ENCODE measurements at places on chromosomes 5 and 9.

GRCh38 chr9:99112750-99113413, 8.0 kb downstream of the TGFBR1 start:
- DNase-seq: no peak

DNA sequence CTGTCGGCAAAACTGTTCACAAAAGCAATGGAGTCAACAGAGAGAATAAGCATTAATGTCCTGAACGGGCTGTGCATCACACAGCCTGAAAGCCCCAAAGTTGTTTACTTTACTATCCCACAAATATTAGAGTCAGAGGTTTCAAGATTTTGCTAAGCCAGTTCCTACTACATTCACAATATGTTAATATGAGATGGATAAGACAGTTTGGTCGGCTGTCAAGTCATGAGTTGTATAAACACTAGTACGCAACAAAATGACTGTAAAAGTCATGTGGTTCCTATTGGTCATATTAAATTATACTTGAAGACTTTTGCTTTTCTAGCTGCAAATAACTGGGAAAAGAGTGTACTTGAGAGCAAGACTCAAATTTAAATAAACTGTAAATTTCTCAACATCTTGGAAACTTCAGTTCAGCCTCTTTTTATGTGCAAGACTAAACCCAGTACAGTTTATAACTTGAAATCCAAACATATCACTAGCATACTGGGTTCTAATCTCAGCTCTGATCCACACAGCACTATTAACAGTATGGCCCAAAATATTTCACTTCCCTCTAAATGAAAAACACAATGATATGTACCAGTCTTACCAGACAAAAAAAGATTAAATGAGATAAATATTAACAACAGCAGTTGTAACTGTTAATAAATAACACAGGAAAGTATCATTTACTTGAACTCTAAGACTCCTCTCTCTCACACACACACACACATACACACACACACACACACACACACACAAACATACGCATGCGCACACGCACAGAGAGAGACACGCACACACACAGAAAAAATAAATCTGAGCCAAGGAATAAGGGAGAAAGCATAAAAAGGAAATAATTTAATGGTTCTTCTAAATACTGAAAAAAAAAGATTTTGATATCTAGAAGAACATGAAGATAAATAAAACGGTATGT, 33.1 kb downstream of the FANCC start:
- no peak for DNase-seq

- DNase-seq: no peak
These were observed 21.3 kb upstream of the PTPN3 start for GRCh38 chr9:109519366-109519765.

DNA sequence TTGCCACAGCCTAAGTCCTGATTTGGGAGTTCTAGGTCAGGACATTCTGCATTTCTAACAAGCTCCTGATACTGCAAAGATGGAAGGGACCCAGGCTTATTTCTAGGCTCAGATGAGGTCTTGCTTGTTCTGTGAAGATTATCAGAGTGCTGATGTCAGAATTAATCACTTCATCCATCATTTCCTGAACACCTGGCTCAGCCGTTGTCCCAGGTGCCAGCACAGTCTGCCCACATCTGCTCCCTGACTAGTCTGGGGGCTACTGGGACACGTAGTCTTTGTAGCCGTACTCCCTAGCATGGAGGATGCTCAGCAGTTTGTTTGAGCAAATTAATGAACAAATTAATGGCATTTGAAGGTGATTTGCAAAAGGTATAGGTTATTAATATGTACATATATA, 17.9 kb upstream of the SPINK4 start:
- DNase-seq: no peak

- DNase-seq: no peak
These were observed 69.8 kb upstream of the DAB2 start for GRCh38 chr5:39494534-39494933.

DNA sequence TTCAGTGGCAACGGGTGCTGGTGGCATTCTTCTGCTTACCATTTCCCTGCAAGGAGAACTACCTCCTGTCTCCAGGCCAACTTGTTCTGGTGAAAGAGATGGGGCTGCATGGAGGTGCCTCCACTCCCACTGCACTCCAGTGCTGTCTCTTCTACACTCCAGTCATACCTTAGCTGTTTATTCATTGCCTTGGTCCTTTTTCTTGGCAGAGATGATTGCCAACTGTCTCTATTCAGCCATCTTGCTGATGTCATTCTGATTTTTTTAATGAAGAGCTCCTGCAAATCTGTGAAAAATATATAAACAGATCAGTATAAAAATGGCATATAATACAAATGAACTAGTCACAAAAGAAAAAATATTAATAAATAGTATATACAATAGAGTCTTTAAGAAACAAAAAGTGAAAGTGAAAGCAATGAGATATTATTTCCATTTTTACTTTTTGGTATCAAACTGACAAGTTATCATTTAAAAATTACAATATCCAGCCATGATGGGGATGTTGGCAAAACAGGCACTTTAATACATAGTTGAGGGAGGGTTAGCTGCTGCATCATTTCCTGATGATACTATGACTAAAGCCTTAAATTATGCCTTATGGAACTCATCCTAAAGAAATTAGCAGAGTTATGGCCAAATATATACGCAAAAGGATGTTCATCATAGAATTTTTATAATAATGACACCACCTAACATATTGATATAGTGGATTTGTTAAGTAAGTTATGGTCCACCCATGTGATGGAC, 109.4 kb downstream of the CARTPT start:
- DNase-seq: no peak

DNA sequence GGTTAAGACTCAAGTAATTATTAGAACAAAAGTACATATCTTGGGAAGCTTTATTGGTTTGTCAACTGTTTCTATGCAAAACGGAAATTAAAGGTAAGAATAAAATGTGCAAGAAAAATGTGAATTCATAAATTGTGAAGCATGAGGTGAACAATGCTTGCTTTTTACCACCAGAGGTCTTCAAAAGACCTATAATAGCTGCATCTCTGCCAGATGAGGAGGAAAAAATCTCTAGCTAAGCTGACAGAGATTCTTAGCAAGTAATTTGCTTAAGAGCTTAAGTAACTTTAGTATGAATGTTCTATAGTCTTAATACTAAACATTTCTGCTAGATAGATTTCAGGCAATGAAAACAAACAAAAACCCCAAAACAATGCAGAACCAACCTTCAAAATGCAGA, 54.1 kb downstream of the MRPS30 start:
- DNase-seq: no peak

- no peak for DNase-seq
These were observed 505.4 kb upstream of the CLINT1 start for GRCh38 chr5:158364367-158364766.

GRCh38 chr5:67287510-67288268, 91.1 kb upstream of the CD180 start:
- no peak for DNase-seq

- DNase-seq: no peak
These were observed 39.9 kb upstream of the UNC5A start for GRCh38 chr5:176770431-176770830.

- no peak for DNase-seq
These were observed 177.9 kb upstream of the KLF4 start for GRCh38 chr9:107667231-107668070.

- no peak for DNase-seq
These were observed 85.9 kb downstream of the NTRK2 start for GRCh38 chr9:84755380-84755779.

GRCh38 chr9:83146325-83146724, 83.4 kb upstream of the RASEF start:
- no peak for DNase-seq

DNA sequence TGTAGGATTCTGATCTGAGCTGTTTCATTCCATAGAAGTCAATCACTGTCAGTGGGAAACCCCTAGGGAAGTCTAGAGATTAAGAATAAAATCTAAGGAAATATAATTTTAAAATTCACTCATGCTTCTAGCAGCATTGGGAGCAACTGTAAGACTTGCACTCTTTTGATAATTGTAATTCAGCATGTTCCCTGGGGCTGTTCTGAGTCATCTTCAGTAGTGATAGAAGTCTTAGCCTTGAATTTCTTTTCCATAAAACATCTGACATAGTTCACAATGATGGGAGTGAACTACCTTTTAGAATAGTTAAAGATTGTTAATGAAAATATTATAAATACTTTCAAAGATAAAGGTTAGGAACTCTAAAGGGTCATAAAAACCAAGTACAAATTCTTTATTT, 935.8 kb downstream of the DTWD2 start:
- DNase-seq: no peak

DNA sequence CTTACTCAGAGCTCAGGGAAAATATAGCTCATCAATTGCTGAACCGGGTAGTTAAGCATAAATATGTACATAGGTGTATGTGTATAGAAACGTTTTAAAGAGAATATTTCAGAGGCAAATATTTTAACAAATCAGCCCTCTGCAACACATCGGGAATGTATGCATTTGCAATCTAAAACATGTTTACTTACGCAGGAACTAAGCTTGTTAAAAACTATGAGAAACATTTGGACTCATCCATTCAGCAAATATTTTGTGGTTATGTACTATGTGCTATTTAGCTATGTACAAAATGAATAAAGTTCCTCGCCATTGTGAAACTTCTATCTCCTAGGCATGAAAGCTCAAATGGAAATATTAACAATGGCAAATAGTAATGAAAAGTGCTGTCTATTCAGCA, 469.9 kb downstream of the ARHGEF28 start:
- no peak for DNase-seq

- DNase-seq: no peak
These were observed 75.2 kb upstream of the SSBP2 start for GRCh38 chr5:81826128-81826527.

DNA sequence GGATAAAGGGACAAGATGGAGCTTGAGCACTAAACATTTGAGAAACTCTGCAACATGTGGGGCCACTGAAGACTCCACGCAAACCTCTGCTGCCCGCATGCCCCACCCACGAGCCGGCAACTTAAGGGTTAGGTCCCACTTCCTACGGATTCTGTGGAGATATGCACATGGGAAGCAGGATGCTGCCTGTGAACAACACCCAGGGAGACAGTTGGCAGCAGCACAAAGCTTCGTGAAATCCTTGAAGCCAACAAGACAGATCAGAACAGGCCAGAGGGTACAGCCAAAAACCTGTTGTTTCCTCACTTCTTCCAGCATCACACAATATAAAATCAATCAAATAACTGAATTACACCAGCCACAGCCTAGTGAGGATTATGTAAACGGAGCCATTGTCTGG, 270.4 kb downstream of the ENC1 start:
- DNase-seq: no peak

DNA sequence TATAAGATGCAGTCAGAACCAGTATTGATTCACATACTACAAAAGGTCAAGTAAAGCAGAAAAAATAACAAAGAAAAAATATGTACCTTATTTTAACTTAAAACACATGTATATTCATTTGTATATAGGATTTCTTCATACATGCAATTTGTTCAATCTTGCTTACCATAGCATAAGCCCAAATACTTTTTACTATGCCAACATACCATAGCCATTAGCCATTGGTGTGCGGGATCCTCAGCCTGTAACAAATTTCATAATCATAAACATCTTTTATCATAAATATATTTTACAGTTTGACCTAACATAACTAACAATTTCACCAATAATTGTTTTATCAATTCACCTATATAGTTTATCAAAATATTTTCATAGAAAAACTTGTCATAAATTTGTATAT, 51.1 kb downstream of the MPDZ start:
- DNase-seq: no peak

- no peak for DNase-seq
These were observed 155.8 kb downstream of the DAB2IP start for GRCh38 chr9:121807069-121807822.

GRCh38 chr9:131012396-131012917, 3.5 kb downstream of the LAMC3 start:
- no peak for DNase-seq

DNA sequence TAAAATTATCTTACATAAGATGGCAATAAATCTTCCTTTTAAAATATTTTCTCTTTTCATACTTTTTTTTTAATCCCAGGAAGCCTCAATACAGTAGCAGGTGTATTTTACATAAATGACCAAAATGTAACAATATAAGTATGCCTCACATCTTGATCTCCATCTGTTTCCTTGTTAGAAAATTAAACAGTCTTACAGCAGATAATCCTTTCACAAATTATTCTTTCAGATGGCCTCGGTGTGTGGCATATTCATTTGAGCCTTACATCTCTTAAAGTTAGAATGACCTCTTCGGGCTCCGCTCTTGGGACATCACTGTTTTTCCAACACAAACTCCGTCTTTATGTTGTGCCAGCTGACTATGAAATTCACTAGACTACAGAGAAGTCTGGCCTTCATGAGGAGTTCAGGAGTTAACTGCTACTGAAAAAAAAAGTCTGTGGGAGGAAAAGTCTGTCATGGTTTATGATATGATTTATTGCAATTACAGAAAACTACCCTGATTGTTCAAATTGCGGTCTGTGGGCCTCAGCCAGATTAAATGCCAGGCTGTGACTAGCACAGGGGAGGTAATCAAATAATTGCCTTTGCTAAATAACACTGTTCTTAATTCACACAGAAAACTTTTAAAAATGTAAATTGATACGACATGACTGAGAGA, 292.9 kb upstream of the PUM3 start:
- no peak for DNase-seq

DNA sequence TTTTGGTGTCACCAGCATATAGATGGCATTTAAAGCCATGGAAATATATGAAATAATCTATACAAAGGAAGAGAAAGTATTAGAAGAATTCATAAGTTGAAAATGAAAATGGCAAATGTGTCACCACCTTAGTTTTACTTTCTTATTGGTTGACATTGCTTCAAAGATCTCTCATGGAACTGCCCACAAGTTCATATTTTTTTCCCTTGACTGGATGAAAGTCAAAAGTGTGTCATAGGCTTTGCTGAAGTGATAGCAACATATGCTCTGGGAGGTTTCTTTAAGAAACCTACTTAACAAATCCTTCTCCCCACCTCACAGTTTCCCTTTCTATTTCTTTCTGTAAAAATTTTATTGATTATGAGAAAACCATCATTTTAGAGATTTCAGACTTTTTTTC, 127.2 kb downstream of the VPS13A start:
- no peak for DNase-seq

DNA sequence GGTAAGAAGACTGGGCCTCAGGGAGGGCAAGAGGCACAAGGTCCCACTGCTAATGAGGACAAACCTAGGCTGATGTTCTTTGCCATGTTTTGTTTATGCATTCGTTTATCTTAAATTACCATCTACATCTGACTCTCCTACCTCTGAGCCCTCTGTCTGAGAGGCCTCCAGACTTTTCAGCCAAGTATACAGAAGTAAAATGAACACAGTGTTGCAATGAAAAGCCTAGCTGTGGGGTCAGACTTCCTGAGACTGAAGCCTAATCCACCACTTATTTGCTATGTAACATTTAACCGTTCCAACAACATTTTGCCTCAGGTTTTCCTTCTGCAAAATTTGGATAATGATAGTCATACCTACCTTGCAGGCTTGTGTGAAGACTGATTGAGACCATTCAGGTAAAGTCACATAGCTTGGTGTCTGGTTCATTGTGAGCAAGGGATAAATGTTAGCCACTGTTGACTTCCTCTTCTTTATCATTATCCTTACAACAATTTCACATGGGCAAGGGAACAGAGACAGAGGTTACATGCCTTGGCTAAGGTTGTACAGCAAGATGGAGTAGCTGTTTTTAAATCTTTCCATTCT, 374.9 kb upstream of the CLINT1 start:
- no peak for DNase-seq

GRCh38 chr5:179819296-179820126, 1.2 kb upstream of the SQSTM1 start:
- no peak for DNase-seq

- no peak for DNase-seq
These were observed 37.1 kb upstream of the CEP120 start for GRCh38 chr5:123460296-123460729.

Data from NCI-H2081 treated with DMSO at 0.1 percent for 48 hours (cell line).